ENCODE measurements at places on chromosomes 12 and 14.

DNA sequence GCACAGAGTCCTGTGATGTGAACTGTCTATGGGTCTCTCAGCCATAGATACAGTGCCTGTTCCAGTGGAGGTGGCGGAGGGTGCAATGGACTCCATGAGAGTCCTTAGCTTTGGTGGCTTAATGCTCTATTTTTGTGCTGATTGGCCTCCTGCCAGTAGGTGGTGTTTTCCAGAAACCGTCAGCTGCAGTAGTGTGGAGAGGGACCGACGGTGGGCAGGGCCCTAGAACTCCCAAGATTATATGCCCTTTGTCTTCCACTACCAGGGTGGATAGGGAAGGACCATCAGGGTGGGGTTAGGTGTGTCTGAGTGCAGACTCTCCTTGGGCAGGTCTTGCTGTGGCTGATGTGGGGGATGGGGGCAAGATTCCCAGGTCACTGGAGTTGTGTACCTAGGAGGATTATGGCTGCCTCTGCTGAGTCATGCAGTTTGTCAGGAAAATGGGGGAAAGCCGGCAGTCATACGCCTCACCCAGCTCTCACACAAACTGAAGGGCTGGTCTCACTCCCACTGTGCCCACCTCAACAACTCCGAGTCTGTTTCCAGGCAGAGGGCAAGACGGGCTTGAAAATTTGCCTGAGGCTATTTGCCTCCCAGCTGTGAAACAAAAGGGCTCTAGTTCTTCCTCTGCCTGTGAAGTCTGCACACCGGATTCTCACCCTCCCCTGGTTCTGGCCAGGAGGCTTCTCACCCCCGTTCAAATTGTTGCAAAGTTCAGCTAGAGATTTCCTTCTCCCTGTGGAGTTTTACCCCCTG lies 24.9 kb upstream of the ZDHHC17 start:
- no peak for DNase-seq

DNA sequence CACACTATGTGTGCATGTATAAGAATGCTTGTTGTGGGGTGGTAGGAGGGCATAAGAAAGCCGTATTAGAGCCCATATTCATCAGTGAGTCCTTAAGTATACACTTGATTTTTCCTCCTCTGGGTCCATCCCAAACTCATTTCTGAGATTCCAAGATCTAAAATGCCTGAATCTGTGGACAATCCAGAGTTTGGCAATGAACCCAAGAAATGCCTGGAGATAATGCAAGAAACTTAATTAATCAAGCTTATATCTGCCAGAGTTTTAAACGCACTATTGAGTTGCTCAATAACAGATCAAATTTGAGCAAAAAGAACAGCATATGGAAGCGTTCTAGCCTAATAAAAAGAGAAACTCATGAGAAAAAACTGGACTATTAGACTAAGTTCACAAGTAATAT lies 143.4 kb upstream of the NAV3 start:
- no peak for DNase-seq

GRCh38 chr12:131988054-131988796 lies 38.5 kb downstream of the EP400 start:
- no peak for DNase-seq

DNA sequence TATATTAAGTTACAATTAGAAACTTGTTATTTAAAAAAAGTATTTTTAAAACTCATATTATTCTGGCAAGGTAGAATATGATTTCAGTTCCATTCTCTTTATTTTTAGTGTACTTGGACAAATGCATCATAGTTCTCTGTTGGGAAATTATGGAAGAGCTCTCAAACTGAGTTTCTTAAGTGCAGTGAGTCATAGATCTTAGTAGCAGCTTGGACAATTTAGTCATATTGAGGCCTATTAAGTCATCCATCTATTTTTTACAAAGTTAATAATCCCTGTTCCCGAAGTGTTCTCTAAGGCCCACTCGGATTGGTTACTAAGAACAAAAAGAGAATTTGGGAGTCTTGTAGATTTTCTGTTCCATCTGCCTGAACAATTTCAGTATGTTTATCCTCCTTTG lies 113.9 kb downstream of the ANO4 start:
- DNase-seq, result no peak

GRCh38 chr12:78096909-78097597 lies 266.4 kb downstream of the NAV3 start:
- DNase-seq, result no peak

DNA sequence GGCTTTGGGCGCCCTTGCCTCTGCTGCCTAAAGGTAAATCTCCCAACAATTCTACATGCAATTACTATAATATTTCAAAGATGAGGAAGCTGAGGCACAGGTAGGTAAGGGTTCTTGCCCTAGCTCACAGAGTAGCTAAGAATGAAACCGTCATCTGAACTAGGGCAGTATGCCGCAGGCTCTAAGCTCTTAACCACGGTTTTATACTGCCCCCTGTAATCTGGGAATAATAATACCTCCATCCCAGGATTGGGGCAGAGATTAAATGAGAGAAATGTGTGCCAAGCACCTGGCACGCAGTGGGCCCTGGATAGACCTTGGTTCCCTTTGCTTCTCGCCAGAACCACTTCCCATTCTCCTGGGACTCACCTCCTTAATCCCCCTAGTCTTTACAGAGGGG lies 1.5 kb upstream of the HRK start:
- DNase-seq, result no peak

- DNase-seq, result no peak
Measured at GRCh38 chr12:109476807-109477184, 304 bp downstream of the KCTD10 start.

GRCh38 chr12:57237932-57238853 lies 8.7 kb downstream of the SHMT2 start:
- DNase-seq, result no peak

- DNase-seq, result no peak
Measured at GRCh38 chr12:4296751-4297150, 23.2 kb downstream of the CCND2 start.

- DNase-seq, result no peak
Measured at GRCh38 chr12:70785896-70786295, 134.6 kb downstream of the PTPRR start.

- no peak for DNase-seq
Measured at GRCh38 chr12:2490831-2491230, 303.9 kb upstream of the FKBP4 start.

- DNase-seq, result no peak
Measured at GRCh38 chr12:100433701-100434100, 40.0 kb upstream of the NR1H4 start.

GRCh38 chr12:62784576-62784975 lies 150.4 kb downstream of the PPM1H start:
- no peak for DNase-seq

- DNase-seq, result no peak
Measured at GRCh38 chr12:92036061-92036620, 109.5 kb downstream of the BTG1 start.

- DNase-seq, result no peak
Measured at GRCh38 chr14:103998027-103998426, 55.7 kb upstream of the RD3L start.
